ENCODE measurements at places on chromosomes 6 and 20.

- DNase-seq, result no peak
Observed at GRCh38 chr20:7496394-7496991, 443.8 kb downstream of the HAO1 start.

GRCh38 chr6:13478525-13478966 lies 8.9 kb downstream of the GFOD1 start:
- DNase-seq, result no peak

- DNase-seq, result no peak
Observed at GRCh38 chr20:40006168-40006860, 682.7 kb downstream of the MAFB start.

DNA sequence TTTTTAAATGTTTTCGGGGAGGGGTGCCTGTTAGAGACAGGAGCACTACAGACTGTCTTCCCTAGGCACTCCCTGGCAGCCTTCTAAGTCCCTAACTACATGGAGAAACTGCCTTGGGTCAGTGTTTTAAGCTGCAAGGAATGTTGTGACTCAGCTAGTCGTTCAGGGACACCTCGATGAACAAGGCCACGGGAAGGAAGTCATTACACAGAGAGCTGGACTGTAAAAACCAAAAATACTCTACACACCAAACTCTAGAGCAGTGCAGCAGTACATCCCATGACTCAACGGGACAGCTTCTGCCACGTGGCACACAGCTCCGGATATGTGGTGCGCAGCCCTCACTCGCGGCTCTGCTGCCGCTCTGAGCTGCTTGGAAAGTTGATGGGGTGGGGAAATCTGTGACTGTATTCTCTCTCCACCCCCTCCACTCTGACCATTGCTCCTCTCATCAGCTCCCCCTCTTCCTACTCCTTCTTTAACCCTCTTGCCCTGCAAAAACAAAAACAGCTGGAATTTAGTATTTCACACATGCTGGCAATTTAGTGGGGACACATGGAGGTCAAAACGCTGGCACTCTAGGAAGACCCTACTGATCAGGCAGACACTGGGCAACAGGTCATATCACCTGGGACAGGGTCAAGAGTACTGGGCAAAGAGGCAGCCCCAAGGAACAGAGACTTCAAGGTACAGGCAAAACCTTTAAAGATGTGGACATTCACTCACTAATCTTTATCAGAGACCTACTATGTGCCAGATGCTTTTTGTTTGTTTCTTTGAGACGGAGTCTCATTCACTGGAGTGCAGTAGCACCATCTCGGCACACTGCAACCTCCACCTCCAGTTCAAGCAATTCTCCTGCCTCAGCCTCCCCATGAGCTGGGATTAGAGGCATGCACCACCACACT lies 10.9 kb upstream of the LPIN3 start:
- peak; percentile 55 for DNase-seq

DNA sequence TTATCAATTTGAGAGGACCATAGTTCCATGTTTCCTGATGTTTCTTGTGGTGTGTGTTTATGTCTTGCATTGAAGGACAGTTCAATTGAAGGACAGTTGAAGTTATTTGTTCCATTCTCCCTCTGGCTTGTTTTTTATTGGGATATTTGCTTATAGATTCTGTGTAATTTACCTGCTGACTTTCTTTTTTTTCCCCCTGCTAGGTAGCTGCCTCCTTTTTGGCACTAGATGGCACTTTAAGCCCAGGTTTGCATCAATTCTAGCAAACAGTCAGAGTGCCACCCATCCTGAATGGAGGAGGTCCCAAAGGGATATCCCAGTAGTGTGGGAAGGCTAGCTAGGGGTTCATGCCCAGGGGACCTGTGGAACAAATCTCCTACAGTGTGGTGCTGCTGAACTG lies 78.1 kb downstream of the CFAP61 start:
- DNase-seq, result no peak

GRCh38 chr6:52415917-52416628 lies 4.1 kb upstream of the EFHC1 start:
- DNase-seq, result no peak

GRCh38 chr20:17357238-17357637 lies 130.4 kb downstream of the PCSK2 start:
- DNase-seq, result no peak

DNA sequence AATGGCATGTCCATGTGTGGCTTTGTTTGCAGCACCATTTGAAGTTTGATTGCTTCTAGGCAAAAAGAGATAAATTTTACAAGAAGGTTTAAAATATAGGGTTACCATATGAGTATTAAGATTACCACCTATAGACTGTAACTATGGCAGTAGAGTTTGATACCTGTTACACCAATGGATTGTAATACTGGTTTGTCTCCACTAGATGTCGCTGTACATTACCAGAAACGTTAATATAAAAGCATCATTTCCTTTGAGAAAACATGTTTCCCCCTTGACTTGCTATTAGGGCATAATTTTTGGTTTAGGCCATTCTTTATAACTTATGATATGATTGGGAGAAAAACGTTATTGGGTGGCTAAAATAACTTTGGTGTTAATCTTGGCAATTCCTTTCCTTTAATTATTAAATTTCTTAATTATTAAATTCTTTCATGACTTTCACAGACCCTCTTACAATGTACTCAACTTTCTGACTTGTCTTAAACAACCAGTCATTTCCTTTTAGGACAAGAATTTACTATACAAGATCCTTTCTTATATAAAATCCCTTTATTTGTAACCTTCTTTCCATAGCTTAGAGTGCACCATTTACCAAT lies 42.8 kb downstream of the HLA-DPB1 start:
- no peak for DNase-seq

DNA sequence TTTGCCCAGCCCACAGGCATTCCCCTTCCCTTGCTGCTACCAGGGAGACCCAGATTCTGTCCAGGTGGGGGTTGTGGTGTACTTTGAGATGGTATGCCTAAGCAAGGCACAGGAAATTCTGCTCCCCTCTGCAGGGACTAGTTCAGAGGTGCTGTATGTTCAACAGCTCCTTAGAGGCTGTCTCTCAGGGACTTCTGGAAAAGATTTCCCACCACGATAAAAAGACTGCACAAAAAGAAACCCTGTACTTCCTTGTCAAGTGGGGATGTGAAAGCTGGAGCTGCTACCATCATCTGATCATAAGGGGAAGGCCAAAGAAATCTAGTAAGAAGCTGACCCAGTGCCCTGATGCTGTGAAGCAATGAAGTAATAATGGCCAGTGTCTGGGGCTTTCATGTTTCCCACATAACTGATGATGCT lies 51.5 kb upstream of the SMIM29 start:
- DNase-seq, result no peak
